ENCODE measurements at places on chromosomes 13 and 19.

DNA sequence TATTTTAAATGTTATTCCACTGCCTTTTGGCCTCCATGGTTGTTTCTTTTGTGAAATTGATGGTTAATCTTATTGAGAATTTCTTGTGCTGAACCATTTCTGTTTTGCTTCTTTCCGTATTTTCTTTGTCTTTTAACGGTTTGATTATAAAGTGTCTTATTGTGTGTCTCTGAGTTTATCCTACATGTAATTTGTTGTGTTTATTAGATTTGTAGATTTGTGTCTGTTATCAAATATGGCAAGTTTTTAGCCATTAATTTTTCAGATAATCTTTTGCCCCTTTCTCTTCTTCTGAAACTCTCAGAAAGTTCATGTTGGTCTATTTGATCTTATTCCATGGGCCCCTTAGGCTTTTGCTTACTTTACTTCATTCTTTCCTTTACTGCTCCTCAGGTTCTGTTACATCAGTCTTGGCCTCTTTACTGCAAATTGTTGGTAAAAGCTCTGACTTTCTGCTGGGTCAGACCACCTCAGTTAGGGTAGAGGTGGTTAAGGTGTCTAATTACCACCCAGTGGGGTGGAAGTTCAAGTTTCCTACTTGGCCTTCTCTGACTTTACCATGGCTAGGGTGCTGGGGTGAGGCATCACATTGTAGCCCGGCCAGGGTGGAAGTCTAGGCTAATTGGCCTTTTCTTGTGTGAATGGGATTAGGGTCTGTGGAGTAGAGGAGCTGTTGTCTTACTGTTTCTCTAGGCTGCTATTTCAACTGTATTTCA lies 58.3 kb downstream of the ZMYM2 start:
- no peak for DNase-seq

GRCh38 chr19:29491995-29492577 lies 33.7 kb upstream of the VSTM2B start:
- no peak for DNase-seq

DNA sequence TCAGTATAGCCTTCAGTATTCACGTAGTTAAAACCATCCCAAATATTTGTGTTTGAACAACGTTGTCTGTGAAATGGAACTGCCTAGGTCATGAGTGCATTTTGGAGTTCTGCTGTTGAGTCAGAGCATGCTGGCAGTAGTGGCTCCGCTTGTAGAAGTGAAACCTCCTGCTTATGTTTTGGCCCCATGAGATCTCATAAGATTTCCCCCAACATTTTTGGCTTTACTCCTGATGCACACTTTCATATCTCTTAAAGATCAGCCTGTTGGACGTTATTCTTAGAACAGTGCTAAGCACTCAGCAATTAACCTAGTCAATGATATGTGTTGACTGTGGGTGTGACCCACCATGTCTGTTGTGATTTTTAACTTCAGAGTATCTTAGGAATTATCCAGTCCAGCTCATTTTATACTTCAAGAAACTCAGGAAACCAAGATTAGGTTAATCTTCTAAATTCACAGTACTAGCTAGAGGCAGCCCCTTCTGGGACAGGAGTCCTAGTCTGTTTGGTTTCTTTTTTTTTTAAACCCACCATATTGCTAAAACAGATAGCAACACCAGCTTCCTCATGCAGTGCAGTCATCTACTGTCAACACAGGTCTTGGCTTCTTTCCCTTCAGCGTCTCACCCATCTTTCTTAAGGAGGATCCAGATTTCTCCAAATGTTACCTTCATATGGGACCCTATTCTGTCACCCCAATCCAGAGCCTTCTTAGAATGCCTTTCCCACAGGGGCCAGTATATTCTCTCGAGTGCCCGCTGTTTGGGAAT lies 26.2 kb downstream of the RAP2A start:
- no peak for DNase-seq

- no peak for DNase-seq
Measured at GRCh38 chr13:74570834-74571233, 436.6 kb upstream of the KLF12 start.

Data from suprapubic skin (tissue), 4 donors.